Camera-type eye (tissue), 1 donor: ENCODE measurements at places on chromosomes 7 and 10. TPM values are rescaled to one million over a fixed set of nuclear protein-coding genes. Genes with fewer than 3 reads are reported as not detected.

The SPOCK2 gene
- total RNA-seq = 28.6 TPM

The CABCOCO1 gene
- total RNA-seq = 2.5 TPM

The LHFPL3 gene
- 13.6 TPM for total RNA-seq

The ADGRA1 gene
- total RNA-seq = 5.4 TPM

The NUTM2D gene
- total RNA-seq = 5.1 TPM

The SPDYE5 gene
- total RNA-seq = 0.22 TPM

The LIPM gene
- total RNA-seq = not detected

The PNLIPRP2 gene
- total RNA-seq = not detected

The SLC26A4 gene
- total RNA-seq = 0.60 TPM
